ENCODE measurements at places on chromosomes 1 and 21.

GRCh38 chr1:41019353-41019745, 2.2 kb downstream of the SLFNL1 start:
- no peak for DNase-seq

- no peak for DNase-seq
These were observed 30.2 kb upstream of the RGS8 start for GRCh38 chr1:182714546-182714945.

DNA sequence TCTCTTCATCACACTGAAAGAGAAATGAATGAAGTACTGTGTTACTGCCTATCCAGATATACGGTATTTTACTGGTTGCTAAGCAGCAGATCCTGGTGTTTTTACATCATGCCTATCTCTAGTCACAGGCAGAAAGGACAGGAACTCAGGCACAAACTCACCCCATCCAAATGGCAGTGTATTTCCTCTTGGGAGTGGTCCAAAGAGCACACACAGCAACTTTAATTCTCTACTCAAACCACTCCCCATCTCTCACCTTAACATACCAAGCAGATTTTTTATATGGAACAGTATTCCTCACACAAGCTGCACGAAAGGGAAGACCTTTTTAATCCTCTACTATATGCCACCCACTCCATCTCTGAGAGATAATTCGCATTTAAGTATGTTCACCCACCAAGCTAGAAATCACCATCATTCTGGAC, 27.3 kb downstream of the EIF4G3 start:
- no peak for DNase-seq

GRCh38 chr1:61320575-61320974, 238.2 kb downstream of the NFIA start:
- DNase-seq, result no peak

DNA sequence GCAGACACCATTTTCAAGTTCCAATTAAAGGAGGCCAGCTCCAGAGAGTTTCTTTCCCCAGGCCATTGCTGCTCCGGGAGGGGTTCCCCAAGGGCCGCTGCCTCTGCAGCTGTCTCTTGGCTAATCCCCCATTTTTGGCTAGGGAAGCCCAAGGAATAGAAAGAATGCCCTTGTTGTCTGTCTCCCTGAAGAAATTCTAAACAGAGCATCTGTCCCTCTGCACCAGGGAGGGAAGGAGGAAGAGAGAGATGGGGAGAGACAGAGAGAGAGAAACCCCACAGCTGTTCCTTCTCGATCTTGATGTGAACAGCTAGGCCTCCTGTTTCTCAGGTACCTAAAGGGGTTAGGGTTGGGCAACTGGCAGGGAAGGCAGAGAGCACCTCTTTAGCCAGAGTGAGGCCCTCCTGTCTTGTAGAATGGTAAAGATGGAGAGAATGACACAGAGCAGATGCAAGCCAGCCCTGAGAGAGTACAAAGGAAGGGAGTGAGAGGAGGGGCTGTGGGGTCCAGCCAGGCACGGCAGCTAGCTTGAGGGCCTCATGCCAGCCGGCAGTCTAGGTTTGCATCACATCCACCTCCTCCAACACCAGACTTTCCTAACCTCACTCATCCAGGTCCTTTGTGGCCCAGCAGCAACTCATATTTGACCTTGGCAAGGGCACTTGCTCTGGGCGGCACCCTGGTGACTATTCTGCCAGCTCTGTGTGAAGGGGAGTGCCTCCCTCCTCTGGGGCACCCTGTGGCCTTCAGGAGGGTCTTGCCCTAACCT, 13.1 kb downstream of the OPTC start:
- DNase-seq, result no peak

DNA sequence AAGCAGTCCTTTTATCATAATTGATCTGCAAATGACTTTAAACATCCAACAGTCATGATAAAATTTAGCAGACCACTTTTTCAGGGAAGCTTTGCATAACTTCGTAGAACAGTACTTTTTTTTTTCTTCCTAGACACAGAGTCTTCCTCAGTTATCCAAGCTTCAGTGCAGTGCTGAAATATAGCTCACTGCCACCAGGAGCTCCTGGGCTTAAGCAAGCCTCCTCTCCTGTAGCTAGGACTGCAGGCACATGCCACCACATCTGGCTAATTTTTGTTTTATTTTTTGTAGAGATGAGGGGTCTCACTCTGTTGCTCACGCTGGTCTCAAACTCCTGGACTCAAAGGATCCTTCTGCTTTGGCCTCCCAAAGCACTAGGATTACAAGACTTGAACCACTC, 3.8 kb downstream of the F13B start:
- no peak for DNase-seq

DNA sequence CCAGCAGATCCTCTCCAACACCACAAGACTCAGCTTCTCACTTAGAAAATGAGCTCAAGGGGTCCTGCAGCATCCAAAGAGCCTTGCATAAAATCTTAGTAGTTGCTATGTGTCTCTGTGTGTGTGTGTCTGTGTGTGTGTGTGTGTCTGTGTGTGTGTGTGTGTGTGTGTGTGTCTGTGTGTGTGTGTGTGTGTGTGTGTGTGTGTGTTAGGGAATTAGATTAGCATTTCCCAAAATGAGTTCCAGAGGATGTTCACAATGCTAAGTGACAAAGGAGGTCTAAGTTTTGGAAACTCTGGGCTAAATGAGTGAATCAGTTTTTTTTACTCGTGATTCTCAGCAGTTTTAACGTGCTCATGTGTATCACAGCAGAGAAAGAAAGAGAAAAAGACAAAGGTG, 30.5 kb downstream of the TNNT2 start:
- DNase-seq, result no peak

GRCh38 chr1:11925938-11926292, 312 bp downstream of the KIAA2013 start:
- no peak for DNase-seq

DNA sequence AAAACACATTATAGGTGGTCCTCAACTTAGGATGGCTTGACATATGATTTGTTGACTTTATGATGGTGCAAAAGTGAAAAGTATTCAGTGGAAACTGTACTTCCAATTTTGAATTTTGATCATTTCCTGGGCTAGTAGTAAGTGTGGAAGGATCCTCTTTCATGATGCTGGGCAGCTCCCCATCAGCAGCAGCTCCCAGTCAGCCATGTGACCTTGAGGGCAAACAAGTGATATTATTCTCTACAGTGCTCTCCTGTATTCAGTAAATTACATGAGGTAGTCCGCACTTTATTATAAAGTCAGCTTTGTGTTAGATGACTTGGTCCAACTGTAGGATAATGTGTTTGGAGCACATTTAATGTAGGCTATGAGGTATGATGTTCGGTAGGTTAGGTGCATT, 36.4 kb downstream of the SLC22A15 start:
- no peak for DNase-seq

DNA sequence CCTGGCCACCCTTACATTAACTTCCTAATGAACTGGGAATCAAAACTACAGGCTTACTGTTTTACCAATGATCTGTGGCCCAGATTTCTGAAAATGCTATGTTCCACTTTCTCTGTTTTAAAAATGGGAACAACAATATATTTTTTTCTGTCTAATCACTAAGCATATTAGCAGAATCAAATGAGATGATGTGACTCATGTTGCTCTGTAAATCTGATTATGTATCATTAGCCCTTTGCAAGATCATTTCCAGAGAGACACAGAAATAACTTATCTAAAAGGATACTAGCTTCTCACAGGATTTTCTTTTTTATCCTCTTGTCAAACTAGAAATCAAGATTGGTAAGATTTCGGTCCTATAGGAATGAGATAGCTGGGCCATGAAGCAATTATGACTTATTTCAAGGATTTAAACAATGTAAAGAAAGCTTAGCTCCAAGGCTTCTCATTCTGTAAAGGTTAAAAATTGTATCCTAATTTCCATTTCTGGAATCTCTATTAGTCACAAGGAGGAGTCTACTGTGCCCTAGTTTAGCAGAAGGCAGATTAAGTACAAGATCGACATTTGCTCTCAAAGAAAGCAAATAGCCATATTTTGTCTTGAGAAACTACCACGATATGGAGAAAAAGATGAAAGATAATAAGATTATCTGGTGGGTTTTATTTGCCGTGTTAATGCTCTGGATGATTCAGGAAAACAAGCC, 32.4 kb upstream of the CAMSAP2 start:
- no peak for DNase-seq

DNA sequence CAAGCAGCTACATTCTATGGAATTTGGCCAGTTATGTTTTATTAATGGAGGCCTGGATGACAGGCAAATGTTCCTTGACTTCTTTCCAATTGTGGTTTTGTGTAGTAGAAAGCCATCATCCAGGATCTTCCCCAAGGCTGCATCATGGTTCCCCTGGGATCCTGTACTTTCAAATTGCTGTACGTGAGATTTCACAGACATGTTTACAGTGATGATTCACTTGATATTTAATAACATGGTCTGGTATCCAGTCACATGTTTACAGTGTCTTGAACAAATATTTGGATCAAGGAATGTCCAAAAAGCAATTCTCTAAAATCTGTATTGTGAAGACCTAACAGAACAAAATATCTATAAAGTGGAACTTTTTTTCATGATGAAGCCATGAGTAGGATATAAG, 68.3 kb upstream of the ST6GALNAC3 start:
- DNase-seq, result no peak

GRCh38 chr1:36981771-36982622, 52.3 kb downstream of the GRIK3 start:
- no peak for DNase-seq

- peak; percentile 11 for DNase-seq
These were observed 45.3 kb upstream of the MTF2 start for GRCh38 chr1:93033785-93034184.

- no peak for DNase-seq
These were observed 13.9 kb downstream of the UBIAD1 start for GRCh38 chr1:11286735-11287410.

Measured in CD4-positive, alpha-beta T cell treated with Interleukin-4 for 4 hours (primary cell).